ENCODE measurements at places on chromosomes 2 and 18. TPM values are rescaled to one million over a fixed set of nuclear protein-coding genes. Genes with fewer than 3 reads are reported as not detected.

MEP1B gene
- total RNA-seq = 0.20 TPM

AGXT gene
- not detected for total RNA-seq

SRD5A2 gene
- total RNA-seq = not detected

GPR55 gene
- total RNA-seq = 42.1 TPM

HAUS1 gene
- total RNA-seq = 59.2 TPM

LOXHD1 gene
- total RNA-seq = 0.26 TPM

CXCR4 gene
- 133 TPM for total RNA-seq

OSBPL6 gene
- total RNA-seq = 0.73 TPM

DNA sequence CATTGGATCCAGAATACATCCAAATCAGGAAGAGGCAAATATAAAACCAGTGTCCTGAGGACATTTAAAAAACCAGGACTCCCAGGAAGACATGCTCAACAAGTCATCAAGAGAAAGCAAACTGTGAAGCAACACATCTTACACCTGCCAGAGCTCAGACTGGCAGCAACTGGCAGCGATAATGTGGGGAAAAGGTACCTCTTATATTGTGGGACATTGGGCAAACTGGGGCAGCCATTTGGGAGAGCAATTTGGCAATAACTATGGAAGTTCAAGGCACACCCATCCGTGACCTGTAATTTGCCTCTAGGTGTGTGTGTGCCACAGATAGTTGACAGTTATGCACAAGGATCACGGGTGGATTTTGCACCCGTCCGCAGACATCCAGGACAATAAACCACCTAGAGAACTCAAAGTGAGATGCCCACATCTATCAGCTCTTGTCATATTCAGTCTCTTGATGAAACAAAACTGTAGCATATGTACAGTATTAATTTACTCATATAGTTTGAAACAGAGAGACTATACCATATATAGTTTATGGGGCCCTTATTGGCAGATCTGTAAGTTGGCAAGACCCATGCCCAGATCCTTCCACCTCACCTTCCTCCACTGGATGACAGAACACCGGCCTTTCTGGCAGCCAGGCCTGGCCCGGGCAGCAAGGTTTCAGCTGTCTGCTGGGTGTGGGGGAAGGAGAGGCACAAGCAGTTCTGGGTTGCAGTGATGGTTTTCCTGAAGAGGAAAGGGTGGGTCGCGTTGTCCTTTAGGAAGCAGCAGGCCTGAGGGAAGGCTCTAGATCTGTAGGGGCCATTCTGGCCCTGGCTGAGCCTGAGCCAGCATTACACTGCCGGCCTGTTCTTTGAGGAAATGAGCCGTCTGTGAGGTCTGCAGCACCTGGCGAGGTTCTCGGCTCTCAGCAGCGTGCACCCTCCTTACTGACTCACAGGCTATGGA, 18.8 kb downstream of the HJURP start:
- no peak for DNase-seq
- peaks cover 55% of the 10 kb centered on the region for H3K36me3 ChIP-seq
- peaks cover 28% of the 10 kb centered on the region for H3K4me1 ChIP-seq
- H3K27me3 ChIP-seq = no peaks in the 10 kb centered on the region
- H3K4me3 ChIP-seq = no peak overlapping the region
- no peak overlapping the region for H3K27ac ChIP-seq

DNA sequence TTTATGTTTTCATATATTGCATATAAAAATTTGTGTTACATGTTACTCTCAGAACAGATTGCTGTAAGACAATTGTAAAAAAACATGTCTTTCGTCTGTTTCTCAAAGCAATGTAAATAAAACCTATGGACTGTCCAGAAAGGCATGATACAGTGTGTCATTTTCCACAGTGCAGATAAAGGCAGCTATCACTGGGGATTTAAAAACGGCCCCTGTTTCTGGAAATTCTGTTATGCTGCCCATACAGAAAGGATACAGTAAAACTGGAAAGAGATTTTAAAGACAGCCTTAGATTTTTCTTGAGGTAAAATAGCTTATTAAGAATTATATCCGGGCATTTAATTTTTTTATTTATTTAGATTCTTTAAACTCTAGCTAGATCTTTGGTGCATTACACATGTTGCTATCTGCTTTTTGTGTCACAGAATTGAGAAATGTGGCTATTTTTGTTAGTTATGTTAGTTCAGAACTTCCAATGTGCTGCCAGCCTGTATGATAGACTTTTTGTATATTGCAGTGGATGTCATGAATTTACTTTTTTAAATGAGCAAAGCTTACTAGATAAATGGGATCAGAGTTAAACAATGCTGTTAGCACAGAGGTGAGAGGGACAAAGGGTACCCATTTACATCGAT, 859 bp upstream of the INO80D start:
- no peak for DNase-seq
- no peaks in the 10 kb centered on the region for H3K27me3 ChIP-seq
- peaks cover 21% of the 10 kb centered on the region for H3K4me1 ChIP-seq
- peak overlapping the region; percentile 79 for H3K27ac ChIP-seq
- peak overlapping the region; percentile 96 for H3K4me3 ChIP-seq
- H3K36me3 ChIP-seq = peaks cover 2% of the 10 kb centered on the region

DNA sequence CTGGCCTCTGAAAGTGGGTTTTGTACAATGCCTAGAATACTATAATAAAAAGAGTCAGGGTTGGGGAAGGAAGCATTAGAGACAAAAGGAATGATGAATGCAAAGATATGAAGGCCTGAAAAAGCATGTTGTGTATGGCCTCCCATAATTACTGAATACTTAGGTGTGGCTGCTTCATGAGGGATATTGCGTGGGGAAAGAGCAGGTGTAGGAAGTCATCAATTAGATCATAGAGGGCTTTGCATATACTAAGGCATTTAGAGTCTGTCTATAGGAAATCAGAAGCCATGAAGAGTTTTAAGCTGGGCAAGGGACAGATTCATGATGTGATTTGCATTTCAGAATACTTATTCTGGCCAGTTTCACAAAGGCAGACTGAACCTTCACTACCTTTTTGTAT, 48.2 kb downstream of the NCOA1 start:
- no peaks in the 10 kb centered on the region for H3K27me3 ChIP-seq
- no peak for DNase-seq
- no peak overlapping the region for H3K27ac ChIP-seq
- H3K4me3 ChIP-seq = no peak overlapping the region

GRCh38 chr18:75226286-75226955, 15.8 kb downstream of the TSHZ1 start:
- no peaks in the 10 kb centered on the region for H3K27me3 ChIP-seq
- H3K4me1 ChIP-seq = peaks cover 25% of the 10 kb centered on the region
- H3K4me3 ChIP-seq = no peak overlapping the region
- no peak overlapping the region for H3K27ac ChIP-seq
- no peak for DNase-seq

DNA sequence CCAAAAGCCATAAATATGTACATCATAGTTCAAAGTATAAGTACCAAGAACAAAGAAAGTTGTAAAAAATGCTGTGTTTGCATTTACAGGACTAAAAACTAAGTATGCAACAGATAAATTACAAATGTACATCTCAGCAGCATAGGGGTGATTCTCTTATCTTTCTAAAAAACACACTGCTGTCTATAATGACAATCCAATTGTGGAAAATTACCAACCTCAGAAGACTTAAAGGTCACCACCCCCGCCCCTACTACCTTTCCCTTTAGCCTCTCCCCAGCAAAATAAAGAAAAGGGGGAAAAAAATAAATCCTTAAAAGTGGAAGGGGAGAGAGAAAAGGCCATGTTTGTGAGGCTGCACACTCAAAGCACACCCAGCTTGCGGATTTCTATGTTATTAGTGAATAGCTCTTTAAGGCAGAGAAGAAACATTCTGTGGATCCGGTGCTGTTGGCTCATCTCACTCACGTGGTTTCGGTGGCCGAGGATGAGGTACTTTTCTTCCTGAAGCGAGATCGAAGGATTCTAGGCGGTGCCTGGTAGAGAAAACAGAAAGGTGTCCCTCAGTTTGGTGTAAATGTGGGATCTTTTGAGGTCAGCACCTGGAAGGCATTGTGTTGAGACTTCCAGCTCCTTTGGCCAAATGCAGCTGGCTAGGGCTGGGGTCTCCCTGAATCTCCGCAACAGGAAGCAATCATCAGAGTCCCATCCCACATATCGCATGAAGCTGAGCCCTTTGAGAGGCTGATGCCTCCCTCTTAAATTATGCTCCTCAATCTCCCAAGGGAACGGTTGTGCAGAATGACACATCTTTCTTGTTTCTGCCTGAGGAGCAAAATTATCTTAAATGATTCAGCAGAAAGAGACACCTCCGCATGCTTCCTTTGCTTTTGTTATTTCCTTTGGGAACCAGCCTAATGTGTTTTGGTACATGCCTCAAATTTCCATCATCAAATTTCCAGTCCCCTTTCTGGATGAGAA, 17.6 kb downstream of the MRPL35 start:
- H3K4me1 ChIP-seq = peaks cover 15% of the 10 kb centered on the region
- H3K4me3 ChIP-seq = no peak overlapping the region
- no peaks in the 10 kb centered on the region for H3K27me3 ChIP-seq
- H3K27ac ChIP-seq = no peak overlapping the region
- DNase-seq = no peak
- H3K36me3 ChIP-seq = peaks cover 18% of the 10 kb centered on the region

GRCh38 chr18:12946549-12947284, 1.1 kb upstream of the SEH1L start:
- peak overlapping the region; percentile 98 for H3K27ac ChIP-seq
- no peak for DNase-seq
- peaks cover 21% of the 10 kb centered on the region for H3K36me3 ChIP-seq
- peaks cover 2% of the 10 kb centered on the region for H3K27me3 ChIP-seq
- peak overlapping the region; percentile 97 for H3K4me3 ChIP-seq
